Progenitor cell of endocrine pancreas (in vitro differentiated cells): ENCODE measurements at places on chromosomes 12 and 14.

GRCh38 chr14:21258005-21258888 is 11.0 kb downstream of the HNRNPC start:
- no peak for DNase-seq

- no peak for DNase-seq
These were observed 25.9 kb upstream of the NID2 start for GRCh38 chr14:52094546-52095271.

DNA sequence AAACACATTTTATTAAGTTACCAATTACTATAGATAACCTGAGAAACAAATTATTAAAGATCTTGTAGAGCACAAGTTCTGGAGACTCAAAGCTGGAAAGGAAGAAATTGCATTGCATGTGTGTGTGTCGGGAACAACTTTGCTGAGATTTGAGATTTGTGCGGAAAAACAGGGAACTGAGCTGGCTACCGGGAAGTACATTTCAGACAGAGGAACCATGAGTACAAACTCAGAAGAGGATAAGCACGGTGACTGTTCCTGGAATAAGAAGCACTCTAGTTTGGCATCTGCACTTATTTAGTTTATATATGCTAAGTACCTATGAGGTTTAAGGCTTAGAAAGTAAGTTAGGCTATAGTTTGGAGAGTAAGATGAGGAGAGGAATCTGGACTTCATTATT is 97.8 kb downstream of the DACT1 start:
- DNase-seq = no peak

- DNase-seq = no peak
These were observed 46.2 kb downstream of the SLC38A1 start for GRCh38 chr12:46222636-46223035.

DNA sequence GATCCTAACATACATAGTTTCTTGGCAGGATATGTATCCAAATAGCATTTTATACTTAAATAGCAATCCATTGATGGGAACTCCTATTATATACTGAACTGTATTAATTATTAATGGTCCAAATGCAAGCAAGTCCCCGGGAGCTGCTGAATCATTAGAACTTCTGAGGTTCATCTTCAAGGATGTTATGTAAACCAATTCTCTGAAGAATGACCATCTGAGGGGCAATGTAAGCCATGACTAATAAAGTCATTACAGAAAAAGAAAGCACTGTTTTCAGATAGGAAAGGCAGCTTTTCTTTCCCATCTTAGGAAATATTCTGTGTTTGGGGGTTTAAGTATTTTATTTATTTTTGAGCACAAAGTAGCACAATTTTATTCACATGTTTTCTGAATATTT is 166.1 kb upstream of the SLC16A7 start:
- DNase-seq = no peak

DNA sequence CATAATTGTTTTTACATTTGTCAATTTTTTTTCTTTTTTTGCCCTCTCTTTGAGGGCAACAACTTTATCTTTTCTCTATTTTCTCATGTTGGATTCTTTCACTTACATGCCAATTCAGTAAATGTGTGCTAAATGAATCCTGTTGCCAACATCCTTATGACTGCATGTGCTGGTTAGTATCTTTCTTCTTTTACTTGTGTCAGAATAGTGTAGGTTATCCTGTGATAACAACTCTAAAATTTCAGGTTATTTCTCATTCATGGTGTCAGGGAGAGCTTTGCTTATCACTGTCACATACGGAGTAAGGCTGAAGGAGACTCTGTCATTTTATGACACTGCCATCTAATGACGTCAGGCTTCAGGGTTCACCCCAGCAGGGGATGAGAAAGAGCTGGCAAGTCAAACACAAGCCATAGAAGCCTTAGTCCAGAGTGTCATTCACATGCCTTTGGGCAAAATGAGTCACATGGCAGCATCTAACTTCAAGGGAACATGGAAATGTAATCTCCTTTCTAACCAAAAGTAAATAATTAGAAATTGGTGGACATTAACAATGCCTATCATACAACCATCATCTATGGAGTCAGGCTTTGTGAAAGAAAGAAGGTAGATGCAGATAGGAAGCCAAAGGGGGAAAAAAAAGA is 242.5 kb upstream of the ATP2B1 start:
- DNase-seq = no peak

- DNase-seq = no peak
These were observed at the start of gene HOXC11 for GRCh38 chr12:53972722-53973235. TSS of gene HOXC11 (plus strand) at chr12:53973126. CDS start at chr12:53973242, 116 bp downstream.

DNA sequence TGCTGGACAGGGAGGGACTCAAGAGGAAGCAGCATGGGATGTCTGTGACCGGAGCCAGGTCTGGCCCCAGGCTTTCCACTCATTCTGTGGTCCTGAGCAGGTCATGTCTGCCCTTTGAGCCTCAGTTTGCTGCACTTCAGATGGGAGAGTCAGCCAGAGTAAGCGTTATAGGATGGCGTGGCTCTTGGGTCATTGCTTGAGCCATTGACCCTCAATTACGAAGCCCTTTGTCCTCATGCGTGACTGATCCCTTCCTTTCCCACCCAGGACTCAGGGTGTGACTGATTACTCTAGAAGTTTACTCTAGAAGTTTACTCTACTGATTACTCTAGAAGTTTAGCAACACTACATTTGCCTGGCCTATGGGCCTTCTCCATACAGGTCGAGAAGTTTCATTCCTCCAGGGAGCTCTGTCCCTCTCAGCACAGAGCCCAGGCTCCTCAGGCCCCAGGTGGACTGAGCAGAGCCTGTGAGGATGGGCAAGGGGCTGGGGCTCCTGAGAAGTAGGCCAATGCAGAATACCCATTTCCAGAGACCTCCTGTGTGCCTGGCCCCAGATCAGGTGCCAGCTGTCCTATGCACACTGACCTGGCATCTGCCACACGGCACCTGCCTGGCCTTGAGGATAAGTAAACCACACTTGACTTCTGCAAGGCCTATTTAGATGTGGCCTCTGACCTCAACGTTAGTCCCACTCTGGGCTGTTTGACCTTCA is 7.6 kb upstream of the IFI27 start:
- DNase-seq = no peak

GRCh38 chr12:50039151-50039835 is 14.0 kb upstream of the RACGAP1 start:
- peak; percentile 88 for DNase-seq

DNA sequence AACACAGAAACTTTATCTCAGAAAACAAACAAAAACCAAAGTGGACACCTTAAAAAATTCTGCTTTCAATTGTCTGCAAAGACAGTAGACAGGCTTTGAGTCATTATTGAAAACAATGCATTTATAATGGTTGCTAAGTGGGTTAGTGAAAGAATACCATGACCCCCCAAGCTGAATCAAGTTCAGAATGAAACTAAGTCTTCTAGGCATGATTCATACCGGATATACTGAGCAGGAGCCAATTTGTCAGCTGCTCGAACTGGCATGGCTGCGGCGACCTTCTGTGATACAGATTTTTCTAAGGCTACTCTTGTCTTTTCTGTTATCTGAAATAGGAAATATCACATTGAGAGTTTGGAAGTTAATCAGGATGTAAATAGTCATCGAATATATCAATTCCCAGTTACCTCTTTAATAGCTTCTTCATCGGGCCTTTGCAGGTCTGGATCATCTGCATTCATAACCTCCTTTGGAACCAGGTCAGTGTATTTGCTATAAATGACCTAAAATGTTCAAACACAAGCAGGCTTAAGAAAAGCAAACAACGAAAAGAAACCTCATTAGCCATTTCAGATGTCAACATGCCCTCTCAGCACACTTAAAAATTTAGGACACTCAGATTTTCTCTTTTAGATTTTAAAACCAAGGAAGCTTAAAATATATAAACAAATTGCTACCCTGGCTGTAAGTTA is 22.3 kb downstream of the SNW1 start:
- DNase-seq = no peak

- DNase-seq = no peak
These were observed 280.5 kb downstream of the PCNX1 start for GRCh38 chr14:71187633-71188356.

- no peak for DNase-seq
These were observed 7.8 kb downstream of the NT5DC3 start for GRCh38 chr12:103833095-103833775.

DNA sequence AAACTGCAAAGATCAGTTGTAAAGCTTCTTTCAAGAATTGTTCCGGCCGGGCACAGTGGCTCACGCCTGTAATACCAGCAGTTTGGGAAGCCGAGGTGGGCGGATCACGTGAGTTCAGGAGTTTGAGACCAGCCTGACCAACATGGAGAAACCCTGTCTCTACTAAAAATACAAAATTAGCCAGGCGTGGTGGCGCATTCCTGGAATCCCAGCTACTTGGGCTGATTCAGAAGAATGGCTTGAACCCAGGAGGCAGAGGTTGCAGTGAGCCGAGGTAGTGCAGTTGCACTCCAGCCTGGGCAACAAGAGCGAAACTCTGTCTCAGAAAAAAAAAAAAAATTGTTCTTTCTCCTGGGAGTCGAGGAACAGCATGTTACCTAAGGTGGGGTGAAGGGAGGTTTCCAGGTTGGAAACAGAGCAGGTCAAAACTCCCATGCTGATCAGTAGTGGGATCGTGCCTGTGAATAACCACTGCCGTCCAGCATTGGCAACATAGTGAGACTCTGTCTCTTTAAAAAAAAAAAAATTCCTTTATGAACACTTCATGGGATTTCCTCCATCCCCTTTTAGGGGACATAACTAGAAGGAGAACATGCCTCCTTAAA is 13.9 kb downstream of the FBXO34 start:
- no peak for DNase-seq

GRCh38 chr12:32344047-32344446 is 55.3 kb upstream of the FGD4 start:
- DNase-seq = no peak

DNA sequence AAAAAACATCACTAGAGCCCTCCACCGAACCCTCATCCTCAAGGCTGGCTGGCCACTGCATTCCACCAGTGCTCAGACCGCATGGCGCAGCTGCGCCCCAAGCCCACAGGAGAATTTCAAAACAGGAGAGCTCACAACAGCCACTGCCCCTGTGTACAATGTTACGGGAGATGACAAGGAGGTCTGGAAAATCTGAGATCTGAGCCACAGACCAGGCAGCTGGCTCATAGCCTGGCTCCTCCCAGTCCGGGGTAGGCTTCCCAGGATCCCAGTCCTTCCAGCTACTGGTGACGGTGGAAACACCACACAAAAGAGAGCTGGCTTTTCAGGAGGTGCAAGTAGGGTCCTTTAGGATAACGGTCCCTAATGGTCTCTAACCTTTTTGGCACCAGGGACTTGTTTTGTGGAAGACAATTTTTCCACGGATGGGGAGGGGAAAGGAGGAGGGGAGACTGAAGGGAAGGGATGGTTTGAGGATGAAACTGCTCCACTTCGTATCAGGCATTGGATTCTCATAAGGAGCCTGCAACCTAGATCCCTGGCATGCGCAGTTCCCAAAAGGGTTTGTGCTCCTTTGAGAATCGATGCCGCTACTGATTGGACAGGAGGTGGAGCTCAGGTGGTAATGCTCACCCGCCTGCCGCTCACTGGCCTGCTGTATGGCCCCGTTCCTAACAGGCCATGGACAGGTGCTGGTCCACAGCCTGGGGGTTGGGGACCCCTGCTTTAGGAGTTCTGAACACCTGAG is 23.0 kb upstream of the NRDE2 start:
- no peak for DNase-seq

DNA sequence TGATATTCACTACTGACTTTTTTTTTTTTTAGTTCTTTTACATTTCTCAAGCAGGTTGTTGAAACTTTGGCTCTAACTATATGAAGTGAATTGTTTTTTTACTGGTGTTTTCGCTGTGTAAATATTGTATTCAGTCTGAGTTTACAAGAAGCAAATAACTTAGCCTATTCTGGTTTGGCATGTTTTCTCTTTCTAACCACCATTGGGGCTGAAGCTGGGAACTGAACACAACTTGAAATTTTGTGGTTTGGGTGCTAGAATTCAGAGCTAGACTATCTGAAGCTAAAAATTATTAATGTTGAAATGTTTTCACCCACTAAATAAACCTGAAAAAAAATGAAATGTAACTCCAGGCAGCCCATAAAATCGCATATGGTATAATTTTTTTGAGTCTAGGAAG is 37.2 kb downstream of the RAD51B start:
- DNase-seq = no peak

- DNase-seq = no peak
These were observed 70.3 kb downstream of the GALNT4 start for GRCh38 chr12:89454080-89454848.

DNA sequence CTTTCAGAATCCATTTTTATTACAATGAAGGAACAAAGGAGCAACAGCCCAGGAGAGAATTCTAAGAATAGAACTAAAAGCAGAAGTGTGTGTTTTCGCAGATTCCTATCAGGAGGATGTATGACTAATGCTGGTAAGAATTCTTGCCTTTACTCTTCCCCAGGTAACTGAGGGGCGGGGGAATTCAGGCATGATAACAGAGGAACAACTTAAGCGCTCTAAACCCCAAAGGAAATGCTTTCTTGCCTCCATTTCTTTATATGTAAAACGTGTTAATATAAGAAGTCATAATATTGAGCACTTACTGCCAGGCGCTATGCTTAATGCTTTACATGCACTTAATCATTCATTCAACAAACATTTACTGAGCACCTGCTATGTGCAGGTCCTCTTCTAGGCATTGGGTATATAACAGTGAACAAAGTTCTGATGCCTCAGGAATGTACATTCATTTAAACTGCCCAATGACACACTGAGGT is 4.5 kb downstream of the HCAR1 start:
- no peak for DNase-seq

- DNase-seq = no peak
These were observed 28.9 kb upstream of the TSPAN8 start for GRCh38 chr12:71186571-71187288.

GRCh38 chr12:30000401-30000800 is 216.7 kb upstream of the TMTC1 start:
- no peak for DNase-seq

DNA sequence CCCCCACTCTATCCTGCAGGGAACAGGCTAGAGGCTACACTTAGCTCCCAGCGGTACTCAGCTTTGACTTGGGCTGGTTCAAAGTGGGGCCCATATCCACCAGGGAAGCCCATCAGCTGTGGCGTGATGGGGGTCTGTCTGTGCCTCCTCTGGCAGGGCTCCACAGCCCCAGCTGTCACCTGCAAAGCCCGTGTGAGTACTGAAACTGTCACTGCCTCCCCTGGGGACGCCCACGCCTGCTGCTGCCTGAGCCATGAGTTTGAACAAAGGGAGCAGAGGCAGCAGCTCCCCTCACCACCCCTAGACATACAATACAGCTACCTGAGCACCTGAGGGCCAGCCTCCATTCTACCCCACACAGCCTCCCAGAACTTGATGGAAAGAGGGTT is 5.0 kb downstream of the REM2 start:
- no peak for DNase-seq
